ENCODE measurements at places on chromosomes 2 and 18. TPM values are rescaled to one million over a fixed set of nuclear protein-coding genes. Genes with fewer than 3 reads are reported as not detected.

CHRNG gene
- total RNA-seq = not detected

CREB1 gene
- 35.5 TPM for total RNA-seq

RGPD4 gene
- total RNA-seq = not detected

CDH7 gene
- not detected for total RNA-seq

UGT1A6 gene
- 11.2 TPM for total RNA-seq

FBXO41 gene
- 0.92 TPM for total RNA-seq

IL1F10 gene
- not detected for total RNA-seq

All from esophagus mucosa (tissue), 1 donor.